ENCODE measurements at places on chromosomes 3 and 15. TPM values are rescaled to one million over a fixed set of nuclear protein-coding genes. Genes with fewer than 3 reads are reported as not detected.

The INSYN1 gene
- total RNA-seq = 55.3 TPM

DNA sequence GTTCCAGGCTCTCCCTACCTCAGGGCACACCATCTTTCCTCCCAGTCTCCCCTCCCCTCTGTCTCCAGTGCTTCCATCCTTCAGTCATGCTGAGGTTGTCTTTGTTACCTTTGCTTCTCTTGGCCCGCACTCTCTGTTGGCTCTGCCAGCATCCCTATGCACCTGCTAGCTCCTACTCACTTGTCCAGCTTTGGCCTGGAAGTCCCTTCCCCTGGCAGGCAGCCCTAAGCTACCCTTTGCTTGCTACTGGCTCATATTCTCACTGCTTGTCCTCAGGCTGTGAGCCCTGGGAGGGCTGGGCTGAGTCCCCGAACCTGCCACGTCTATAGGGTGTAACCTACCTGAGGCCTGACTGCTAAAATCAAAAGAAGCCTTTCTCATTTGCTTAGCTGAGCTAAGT, 122.7 kb downstream of the PGPEP1L start:
- no peak for DNase-seq

The CHRM5 gene
- total RNA-seq = not detected

DNA sequence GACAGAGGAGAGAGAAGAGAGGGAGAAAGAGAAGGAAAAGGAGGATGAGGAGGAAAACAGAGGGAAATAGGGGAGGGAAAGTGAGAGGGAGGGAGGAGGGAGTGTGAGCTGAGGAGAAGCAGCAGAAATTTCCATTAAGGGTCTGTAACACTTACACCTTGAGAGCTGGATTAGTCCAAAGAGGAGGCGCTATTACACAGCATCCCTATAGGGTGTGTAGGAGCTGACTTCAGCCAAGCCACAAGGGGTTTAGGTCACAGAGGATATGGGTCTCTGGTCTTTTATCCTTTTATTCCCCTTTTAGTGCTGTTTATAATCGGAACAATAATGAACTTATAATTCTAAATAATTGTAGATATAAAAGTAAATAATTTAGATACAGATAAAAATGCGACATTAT, 230.4 kb downstream of the GABRG3 start:
- DNase-seq = no peak

- DNase-seq = no peak
Measured at GRCh38 chr3:135558150-135558783, 407.3 kb upstream of the PPP2R3A start.

The CPNE9 gene
- total RNA-seq = not detected

DNA sequence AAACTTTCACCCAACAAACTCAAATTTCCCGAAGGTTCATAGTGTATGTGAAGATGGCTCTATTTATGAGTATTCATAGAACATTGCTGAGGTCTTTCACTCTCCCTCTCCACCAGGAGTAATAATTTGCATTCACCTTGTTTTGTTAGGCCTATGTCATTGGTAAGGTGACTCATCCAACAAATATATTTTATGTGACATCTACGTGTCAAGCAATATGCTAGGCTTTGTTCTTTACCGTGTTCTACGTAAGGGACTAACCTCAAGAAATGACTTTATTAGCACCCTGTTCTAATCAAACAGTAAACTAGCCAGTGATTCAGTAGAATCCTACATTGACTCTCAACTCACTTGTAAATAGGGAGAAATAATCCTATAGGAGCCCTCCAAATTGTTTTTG, 334.4 kb downstream of the FGF12 start:
- DNase-seq = no peak

DNA sequence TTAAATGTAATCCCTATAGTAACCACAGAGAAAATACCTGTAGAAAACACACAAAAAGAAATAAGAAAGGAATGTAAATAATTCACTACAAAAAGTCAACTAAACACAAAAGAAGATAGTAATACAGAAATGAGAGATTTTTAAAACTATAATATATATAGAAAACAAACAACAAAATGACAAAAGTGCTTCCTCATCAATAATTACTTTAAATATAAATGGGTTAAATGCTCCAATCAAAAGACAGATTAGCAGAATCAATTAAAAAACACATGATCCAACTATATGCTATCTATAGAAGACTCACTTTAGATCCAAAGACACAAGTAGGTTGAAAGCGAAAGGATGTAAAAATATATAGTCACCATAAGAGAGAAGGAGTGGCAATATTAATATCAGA, 45.8 kb downstream of the FRMD5 start:
- DNase-seq = no peak

DNA sequence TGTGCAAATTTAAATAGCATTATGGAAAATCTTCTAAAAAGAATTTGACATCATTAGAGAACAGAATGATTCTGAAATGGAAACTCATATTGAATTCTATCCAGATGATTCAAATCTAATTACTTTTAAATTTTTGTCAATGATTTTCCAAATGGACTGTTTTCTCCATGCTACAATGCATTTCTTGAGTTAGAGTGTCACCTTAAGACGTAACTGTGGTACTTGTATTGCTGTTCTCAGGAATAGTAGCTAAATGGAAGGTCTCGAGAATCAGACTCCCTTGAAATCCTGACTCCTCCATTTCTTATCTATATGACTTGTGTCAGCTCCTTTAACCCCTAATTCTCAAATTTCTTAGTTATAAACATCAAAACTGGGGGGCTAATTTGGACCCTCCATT, 102.3 kb downstream of the P2RY1 start:
- no peak for DNase-seq

The DIS3L gene
- total RNA-seq = 30.9 TPM

DNA sequence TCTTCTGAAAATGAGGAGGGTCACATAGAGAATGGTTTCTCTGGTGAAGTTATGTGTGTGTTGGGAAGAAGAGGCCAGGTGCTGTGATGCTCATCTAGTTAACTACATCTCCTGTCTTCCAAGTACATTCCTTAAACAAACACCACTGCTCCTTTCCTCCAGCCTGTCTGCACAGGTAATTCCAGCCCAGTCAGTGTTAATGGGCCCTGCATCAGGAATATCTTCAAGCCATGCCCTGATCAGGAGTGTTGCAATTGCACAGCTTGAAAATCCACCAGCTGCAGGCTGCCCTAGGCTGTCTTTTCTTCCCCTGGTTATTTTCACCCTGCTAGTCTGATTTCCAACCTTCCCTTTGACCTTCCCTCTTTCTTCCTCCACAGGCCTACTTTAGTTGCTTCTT, 41.9 kb upstream of the LMOD3 start:
- no peak for DNase-seq

- DNase-seq = no peak
Measured at GRCh38 chr15:98609144-98609852, 39.0 kb upstream of the IGF1R start.

- DNase-seq = peak; percentile 78
Measured at GRCh38 chr3:57078344-57078634, 17.8 kb downstream of the SPATA12 start.

DNA sequence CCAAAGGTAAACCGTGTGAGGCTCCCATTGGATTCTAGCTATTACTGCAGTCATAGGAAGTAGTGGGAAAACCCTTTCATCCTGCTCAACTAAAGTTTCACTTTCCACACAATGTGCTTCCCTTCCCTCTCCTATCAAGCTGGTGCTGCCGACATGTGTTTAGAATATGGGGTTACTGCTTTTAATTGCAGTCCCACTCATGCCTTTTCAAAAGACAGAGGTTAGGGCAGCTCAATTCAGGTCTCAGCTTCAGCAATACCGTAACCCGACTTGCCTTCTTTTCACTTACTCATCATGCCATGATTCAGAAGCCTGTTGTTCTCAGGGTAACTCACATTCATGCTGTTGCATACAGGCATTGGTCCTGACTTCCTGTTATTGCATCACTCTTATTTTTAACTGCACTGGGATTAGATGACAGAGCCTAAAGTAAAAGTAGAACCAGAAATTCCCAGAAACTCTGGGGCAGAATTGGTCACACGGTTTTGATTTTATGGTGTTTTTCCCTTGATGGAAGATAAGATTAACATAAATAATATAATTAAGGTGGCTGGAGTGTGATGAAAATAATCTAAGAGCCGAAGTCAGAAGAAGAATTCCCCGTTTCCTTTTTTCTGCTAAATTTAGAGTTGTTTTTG, 45.7 kb downstream of the C2CD4B start:
- no peak for DNase-seq

DNA sequence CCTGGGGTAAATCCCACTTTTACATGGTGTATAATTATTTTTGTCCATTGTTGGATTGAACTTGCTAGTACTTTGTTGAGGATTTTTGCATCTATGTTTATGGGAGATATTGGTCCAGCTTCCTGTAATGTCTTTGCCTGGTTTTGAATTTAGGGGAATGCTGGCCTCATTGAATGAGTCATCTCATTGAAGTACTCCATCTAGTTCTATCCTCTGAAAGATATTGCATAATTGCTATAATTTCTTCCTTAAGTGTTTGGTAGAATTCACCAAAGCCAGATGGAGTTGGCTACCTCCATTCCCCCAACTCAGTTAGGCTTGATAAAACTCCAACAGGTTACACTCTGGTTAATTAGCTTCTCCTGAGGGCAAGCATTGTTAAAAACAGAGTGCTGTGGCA, 237.4 kb upstream of the TGFBR2 start:
- DNase-seq = no peak

GRCh38 chr3:103167850-103168249, 733.0 kb downstream of the ZPLD1 start:
- no peak for DNase-seq

The TJP1 gene
- 138 TPM for total RNA-seq

- DNase-seq = no peak
Measured at GRCh38 chr3:179149406-179149867, 1.3 kb downstream of the PIK3CA start.

- no peak for DNase-seq
Measured at GRCh38 chr3:84987706-84988504, 29.1 kb downstream of the CADM2 start.

The UBL7 gene
- total RNA-seq = 48.3 TPM

The GPR160 gene
- total RNA-seq = 0.78 TPM

DNA sequence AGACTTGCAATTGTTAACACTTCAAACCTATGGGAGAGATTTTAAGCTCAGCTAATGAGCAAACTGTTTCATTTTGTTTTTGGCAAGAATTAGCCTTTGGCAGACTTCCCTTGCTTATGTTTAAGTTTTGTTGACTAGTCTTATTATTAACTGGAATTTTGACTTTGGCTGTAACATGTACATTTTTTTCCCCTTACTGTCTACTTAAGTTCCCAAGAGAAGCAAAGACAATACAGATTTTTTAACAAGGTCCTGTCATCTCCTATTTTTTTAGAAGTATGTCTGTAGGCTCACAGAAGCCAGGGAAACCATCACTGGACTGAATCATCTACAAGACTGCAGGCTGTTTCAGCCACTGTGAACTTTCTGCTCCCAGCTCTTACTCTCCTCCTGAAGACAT, 74.3 kb downstream of the DGKG start:
- no peak for DNase-seq

DNA sequence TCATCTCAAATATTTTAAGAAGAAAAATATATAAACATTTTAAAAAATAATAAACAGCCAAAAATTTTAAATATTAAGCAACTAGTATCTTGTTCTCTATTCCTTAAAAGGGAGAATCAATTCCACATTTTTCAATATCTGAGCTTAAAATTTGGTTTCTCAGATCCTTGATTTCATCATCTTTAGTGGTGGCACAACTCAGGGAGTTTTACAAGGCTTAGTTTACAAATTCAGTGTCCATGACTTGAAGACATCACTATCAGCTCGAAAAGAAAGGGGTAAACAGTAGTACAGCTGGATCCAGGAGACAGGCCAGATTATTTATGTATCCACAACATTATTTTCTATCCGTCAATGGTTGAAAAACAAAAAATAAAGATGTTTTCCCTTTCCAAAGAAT, 11.6 kb downstream of the IGF2BP2 start:
- DNase-seq = no peak

DNA sequence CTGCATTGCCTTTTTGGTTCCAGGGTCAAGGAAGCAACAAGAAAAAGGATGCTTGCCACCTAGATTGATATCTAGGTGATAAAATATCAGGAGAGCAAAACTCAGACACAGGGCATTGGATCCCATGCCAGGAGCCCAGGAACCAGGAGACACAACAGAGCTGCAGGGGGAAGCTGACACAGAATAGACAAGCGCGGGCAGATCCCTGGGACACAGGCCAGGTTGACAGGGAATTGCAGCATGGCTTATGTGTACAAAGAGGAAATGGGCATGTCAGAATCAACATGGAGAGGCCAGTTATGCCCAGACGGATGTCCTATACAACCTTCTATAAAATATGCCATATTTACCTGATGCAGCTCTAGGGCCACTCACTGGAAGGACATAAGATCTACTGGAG, 84.2 kb downstream of the SEMA6D start:
- no peak for DNase-seq

The GOLGA8M gene
- 1.9 TPM for total RNA-seq

DNA sequence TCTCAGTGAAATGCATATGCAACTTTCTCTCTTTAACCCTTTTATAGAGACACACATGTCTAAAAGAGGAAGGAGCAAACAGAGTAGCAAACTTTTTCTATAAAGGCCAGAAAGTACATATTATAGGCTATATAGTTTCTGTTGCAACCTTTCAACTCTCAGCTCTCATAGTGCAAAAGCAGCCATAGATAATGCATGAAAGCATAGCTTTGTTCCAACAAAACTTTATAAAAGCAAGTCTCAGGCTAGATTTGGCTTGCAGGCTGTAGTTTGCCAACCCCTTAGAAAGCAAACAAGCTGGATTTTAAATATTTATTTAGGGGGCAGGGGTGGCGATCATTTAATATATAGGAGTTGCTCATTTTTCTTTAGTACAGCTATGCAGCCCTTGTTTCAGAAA, 193.1 kb upstream of the LRRFIP2 start:
- no peak for DNase-seq

DNA sequence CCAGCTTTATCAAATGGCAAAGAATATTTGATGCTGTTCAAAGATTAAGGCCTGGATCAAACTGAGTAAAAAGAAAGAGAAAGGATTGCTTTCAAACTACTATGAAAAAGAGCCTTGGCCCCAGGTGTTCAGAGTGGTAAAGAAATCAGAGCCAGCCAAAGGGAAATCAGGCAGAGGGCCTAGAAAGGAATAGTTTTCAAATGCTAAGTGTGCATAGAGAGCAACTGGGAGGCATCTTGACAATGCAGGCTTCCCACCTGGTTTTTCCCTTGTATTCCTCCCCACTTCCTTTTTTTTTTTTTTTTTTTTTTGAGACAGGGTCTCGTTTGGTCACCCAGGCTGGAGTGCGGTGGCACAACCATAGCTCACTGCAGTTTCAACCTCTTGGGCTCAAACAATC, 340.2 kb upstream of the ADAMTS9 start:
- DNase-seq = no peak

The PAK2 gene
- total RNA-seq = 43.3 TPM

All from cardiac septum (tissue), 1 donor.